Left kidney (tissue), 8 donors: ENCODE measurements at places on chromosomes 4 and X.

DNA sequence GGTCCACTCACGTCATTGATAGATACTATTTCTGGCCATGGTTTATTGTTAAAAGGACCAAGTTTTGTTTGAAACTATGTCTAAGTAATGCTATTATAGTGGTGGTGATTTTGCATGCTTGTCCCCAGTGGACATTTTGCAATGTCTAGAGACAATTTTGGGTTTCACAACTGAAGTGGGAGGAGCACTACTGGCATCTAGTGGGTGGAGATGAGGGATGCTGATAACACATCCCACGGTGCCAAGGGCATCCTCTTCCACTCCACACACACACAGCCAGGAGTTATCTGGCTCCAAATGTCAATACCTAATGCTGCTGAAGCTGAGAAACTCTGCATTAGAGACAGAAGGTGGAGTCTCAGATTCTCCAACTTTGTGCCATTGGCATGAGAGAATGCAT is 131.2 kb downstream of the FRMPD4 start:
- no peak for DNase-seq

DNA sequence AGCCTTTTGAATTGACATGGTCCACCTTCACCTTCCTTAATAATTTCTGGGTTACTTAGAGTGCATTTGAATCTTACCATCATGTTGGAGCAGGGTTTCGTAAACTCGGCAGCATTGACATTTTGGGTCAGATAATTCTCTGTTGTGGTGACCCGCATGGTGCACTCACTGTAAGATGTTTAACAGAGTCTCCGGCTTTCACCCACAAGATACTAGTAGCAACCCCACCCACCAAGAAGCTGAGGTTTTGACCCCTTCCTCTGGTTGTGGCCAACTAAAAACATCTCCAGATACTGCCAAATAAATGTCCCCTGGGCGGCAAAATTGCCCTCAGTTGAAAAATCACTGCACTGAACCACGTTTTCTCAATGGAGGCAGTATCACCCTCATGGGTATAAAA is 62.7 kb downstream of the CHST7 start:
- DNase-seq: no peak

GRCh38 chrX:16851421-16851820 is 18.7 kb downstream of the RBBP7 start:
- DNase-seq: no peak

GRCh38 chr4:147015491-147015890 is 69.8 kb upstream of the TTC29 start:
- no peak for DNase-seq

GRCh38 chr4:13615161-13615560 is 12.4 kb downstream of the BOD1L1 start:
- no peak for DNase-seq
